Esophagus squamous epithelium (tissue), 5 donors: ENCODE measurements at places on chromosomes 6 and 20.

DNA sequence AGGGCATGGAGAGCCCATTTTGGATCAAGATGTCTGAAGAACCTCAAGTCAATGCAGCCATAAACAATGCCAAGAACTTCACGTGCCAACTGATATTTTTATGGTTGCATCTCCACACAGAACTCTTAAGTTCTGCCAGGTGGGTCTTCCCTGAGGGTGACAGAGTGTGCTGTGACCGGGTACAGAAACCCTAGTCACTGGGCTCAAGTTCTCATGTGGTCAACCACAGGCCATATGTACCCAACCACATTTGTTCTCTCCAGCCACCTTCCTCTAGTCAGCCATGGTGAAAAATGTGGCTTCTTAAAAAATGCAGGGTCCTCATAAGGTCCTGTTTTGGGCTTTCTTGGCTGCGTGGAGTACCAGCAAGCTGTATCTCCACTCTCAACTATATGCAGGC, 48.9 kb downstream of the CLIC5 start:
- no peak for DNase-seq

DNA sequence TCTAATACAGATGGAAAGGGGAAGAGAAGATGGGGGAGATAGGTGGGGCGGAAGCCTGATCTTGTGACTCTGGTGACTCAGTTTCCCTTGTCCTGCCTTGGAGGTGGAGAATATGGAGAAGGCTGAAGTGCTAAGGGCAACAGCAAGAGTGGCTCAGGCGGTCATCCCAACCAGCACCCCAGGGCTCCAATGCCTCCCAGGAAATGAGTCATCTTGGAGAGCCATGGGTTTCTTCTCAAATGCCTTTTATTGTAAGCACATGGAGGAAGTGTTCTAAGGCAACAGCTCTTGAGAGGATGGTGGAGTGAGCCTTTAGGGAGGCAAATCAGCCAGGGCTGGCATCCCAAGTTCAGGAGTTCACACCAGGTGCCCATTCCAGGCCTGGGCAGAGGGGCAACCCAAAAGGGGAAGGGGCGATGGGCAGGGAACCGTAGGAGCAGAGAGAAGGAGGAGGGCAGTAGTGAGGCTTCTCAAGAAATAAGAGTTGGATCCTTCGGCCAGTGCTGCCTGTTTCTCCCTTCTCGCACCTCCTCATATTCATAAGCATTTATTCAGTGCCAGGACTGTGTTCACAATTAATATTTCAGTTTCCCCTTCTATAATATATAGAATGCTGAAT, 13.2 kb upstream of the AHCY start:
- no peak for DNase-seq

DNA sequence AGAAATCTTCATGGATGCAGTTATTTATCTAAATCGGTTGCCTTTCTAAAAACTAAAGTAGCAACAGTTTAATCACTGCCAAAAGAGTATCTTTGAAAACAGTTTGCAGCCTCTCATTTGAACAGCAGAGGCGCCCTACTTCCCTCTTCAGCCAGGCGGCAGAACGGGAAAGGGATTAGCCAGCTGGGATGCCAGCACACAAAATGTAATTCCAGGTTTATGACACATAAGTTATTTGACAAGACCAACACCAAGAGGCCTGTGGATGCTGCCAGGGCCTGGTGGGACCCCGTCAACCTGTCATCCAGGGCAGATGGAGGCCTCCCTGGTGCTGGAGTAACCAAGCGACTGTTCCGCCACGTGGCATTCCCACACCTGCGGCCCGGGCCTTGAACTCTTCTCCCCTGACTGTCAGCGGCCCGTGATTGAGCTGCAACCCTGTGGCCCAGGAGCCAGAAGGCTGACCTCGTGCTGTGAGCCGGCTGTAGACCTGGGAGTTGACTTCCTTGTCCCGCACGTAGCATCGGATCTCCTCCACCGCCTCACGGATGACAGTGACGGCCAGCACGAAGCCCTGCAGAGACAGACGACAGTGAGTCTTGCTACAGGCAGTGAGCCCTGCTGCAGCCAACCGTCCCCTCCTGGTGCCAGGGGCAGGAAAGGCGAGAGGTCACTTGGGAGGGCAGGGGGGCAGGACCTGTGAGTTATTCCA, 55.5 kb downstream of the ATP9A start:
- no peak for DNase-seq

- DNase-seq, result peak; percentile 18
These were observed 2.4 kb upstream of the ZMYND8 start for GRCh38 chr20:47358672-47359529.

DNA sequence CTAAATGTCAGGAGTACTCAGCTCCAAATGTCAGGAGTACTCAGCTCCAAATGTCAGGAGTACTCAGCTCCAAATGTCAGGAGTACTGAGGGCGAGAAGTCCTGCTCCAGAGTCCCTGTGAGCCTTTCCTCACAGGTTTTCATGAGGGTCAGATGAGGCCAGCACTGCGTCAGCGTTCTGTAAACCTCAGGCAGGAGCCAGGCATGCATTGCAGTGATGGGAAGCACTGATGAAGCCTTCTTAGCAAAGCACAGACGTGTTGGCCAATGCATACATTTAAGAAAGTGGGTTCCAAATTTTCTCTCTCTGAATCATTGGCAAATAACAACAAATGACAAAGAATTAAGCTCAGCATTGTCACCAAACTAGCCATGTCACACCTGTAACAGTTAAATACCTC, 254.9 kb downstream of the ZNF217 start:
- no peak for DNase-seq

DNA sequence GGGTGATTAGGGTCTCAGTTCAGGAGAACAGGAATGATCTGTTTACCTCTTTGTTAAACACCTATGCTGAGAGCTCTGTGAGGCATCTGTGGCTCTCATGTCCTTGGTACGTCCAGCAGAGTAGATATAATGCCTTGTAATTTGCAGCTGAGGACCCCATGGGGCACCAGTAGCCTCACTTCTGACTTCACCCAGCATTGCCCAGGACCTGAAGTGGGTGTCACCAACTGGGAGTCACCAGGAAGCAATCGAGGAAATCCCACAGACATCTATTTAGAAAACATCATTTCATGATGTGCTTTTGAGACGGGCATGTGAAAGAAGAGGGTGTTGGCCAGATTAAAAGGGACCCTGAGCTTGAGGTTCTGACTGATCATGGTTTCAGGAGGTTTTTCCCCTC, 8.8 kb downstream of the EDN3 start:
- no peak for DNase-seq

DNA sequence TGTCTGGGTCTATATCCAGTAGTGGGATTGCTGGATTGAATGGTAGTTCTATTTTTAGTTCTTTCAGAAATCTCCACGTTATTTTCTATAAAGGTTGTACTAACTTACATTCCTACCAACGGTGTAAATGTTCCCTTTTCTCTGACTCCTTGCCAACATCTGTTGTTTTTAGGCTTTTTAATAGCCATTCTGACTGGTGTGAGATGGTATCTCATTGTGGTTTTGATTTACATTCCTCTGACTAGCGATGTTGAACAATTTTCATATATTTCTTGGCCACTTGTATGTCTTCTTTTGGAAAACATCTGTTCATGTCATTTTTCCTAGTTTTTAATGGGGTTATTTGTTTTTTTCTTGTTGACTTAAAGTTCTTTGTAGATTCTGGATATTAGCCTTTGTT, 99.3 kb downstream of the BMP2 start:
- no peak for DNase-seq

GRCh38 chr6:63507096-63507495, 65.2 kb upstream of the LOC128125822 start:
- no peak for DNase-seq

GRCh38 chr6:73604461-73604860, 49.3 kb downstream of the SLC17A5 start:
- DNase-seq, result no peak

- no peak for DNase-seq
These were observed 128.8 kb upstream of the STMND1 start for GRCh38 chr6:16973051-16973450.

DNA sequence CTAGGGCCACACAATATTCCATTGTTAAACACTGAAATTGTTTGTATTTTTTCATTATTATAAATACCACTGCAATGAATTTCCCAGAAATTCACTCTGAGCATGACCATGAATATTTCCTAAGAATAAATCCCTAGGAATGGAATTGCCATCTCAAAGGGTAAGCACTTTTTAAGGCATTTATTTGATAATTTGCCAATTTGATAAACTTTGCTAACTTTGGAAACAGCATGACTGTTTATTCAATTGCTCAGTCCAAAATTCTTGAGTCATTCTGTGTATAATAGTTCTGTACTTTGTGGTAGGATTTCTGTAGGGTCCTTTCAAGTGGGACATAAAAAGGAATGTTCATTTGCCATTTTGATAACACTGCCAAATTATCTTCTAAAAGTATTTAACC, 44.2 kb upstream of the TOX2 start:
- DNase-seq, result no peak

GRCh38 chr6:161409353-161409752, 135.5 kb upstream of the AGPAT4 start:
- DNase-seq, result no peak

DNA sequence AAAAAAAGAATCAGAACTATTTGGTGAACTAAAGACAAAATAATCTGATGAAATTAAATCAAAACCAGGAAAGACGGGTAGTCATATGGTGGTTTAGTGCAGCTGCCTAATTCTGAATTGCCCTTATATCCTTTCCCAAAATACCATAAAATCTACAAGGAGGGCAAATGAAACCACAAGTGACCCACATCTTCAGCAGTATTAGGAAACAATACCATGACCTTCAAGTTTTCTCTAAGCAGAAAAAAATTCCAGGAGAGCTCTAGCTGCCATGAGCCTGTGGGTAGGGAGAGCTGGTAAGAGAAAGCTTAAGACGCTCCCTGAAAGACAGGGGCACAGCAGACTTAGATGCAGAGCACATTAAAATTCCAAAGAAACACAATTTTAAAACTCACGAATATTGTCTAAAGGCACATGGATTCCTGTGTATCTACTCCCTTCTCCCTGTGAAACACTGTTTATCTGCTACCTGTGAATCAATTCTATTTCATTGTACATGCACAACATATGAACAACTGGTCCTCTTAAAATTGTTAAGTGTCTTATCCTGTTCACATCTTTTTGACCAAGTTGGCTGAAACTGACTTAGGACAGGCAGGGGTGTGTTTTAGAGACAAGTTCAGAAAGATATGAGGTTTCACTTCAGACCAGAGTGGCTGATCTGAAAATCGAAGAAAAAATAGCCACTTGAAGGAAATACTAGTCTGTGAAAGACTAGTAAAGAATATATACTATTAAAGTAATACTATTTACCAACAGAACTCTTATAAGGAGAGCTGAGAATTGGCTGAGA, 153.6 kb upstream of the SHLD1 start:
- DNase-seq, result no peak

DNA sequence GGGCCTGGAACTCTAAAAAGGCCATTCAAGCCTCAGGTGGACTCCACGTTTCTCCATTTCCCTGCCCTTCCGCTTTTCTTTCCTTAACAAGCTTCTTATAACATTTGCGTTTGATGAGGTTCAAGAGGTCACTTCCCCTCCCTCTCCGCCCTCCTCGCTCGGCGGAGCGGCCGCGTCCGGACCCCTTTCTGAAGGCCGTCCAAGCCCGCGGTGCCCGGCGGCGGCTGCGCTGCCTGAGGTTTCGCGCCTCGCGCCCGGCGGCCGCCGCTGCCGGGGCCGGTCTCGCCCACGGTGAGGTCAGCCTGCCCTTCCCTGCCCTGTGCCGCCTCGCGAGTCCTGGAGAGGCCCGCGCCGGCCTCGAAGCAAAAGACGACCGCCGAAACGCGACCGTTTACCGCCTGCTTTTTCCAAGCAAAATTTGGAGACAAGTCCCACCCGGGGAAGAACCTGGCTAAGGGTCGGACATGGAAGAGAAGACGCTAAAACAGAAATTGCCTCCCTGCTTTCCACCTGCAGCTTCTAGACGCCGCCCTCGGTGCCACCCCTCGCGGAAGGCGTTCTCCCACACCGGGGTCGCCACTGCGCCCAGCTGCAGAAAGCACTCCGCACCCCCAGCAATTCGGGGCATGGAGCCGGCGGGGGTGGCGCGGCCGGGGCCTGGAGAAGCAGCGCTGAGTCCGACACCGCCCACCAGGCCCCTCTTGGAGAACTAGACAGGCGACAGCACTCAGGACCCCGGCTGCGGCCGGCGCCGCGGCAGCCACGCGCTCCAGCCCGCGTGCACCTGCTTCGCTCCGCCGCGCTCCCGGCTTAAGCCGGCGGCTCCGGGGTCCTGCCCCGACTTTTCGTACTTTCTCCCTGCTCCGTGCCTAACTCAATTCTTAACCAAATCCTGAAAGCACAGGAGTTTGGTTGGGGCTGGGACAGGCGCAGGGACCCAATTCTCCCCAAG, 11.0 kb upstream of the FOXF2 start:
- DNase-seq, result no peak

- DNase-seq, result no peak
These were observed 377.7 kb downstream of the THBS2 start for GRCh38 chr6:168875811-168876576.

GRCh38 chr6:8172530-8172929, 70.2 kb upstream of the EEF1E1 start:
- DNase-seq, result no peak

- no peak for DNase-seq
These were observed 2.1 kb downstream of the TTK start for GRCh38 chr6:80006541-80006940.

DNA sequence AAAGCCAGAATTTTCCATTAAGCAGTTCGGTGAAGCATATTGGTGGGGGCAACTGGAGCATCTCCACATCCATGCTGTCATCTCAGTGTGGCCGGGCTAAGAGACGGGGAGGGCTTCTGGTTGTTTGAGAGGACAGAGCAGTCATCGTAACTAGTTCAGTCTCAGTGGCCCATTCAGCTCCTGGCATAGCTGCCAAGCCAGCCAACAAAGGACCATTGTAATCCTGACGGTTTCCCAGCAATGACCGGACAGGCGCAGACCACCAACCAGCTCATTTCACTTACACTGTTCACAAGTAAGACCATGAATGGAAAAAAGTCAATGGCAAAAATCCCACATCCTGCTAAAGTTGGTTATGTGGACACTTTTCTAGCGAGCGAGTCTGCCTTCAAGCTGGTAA, 14.9 kb upstream of the HDDC2 start:
- DNase-seq, result no peak

DNA sequence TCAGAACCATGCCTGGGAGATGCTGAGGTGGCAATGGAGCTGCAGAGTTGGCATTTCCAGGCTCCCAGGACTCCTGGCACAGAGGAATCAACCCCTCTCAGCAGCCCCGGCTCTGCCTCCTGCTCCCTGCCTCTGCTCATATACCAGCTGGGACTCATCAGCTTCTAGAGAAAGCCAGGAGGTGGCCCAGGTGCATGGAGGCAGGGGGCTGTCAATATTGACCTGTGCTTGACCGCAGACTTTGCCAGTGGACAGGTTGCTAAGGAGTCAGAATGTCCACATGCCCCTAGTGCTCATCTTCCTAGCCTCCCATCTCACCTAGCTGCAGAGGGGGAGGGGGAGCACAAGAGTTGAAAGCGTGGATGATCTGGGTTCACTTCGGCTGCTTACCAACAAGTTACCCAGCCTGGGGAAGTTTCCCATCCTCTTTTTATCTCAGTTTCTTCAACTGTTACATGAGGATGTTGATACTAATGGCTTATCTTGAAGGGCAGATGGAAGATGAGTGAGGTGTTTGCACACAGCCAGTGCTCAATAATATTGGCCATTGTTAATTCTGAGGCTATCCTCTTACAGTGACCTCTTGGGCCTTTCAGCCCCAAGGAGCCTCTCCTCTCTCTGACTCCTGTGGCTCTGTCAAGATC, 9.2 kb upstream of the SCRT2 start:
- DNase-seq, result no peak

- no peak for DNase-seq
These were observed 434.1 kb upstream of the MMS22L start for GRCh38 chr6:97717086-97717485.
